Stimulated activated CD4-positive, alpha-beta T cell treated with anti-CD3 and anti-CD28 coated beads, Interleukin-1b, Interleukin-23, amount 100 ng/mL, for 1 hour (primary cell): ENCODE measurements at places on chromosomes 4 and X.
A peak's percentile ranks its signal among the peaks of the same experiment; 100 is the strongest.

DNA sequence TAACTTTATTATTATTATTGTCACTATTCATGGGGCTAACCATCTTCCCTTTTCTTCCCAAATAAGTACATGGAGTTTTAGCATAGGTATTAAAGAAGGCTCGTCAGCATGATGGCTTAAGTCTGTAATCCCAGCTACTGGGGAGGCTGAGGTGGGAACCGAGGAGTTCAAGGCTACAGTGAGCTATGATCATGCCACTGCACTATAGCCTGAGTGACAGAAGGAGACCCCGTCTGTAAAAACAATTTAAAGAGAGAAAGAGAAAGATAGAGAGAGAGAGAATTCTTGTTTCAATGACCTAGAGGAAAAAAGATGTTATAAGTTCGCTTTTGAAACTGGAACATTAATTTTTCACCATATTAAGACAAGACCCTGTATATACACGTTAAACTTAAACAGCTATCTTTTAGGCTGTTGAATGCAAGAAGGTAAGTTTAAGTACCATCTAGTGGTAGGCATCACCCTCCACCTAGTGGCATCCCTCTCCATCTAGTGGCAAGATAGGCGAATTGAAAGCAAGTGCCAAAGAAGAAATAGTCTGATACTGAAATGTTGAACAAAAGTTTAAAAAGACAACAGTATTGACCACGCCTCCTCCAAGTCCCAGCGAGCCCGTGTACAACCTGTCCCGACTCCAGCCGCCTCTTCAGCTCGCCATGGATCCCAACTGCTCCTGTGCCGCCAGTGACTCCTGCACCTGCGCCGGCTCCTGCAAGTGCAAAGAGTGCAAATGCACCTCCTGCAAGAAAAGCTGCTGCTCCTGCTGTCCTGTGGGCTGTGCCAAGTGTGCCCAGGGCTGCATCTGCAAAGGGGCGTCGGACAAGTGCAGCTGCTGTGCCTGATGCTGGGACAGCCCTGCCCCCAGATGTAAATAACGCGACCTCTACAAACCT lies 26.0 kb upstream of the YTHDC1 start:
- no peak for DNase-seq

GRCh38 chr4:157221426-157221894 lies 932 bp downstream of the GRIA2 start:
- no peak for DNase-seq

DNA sequence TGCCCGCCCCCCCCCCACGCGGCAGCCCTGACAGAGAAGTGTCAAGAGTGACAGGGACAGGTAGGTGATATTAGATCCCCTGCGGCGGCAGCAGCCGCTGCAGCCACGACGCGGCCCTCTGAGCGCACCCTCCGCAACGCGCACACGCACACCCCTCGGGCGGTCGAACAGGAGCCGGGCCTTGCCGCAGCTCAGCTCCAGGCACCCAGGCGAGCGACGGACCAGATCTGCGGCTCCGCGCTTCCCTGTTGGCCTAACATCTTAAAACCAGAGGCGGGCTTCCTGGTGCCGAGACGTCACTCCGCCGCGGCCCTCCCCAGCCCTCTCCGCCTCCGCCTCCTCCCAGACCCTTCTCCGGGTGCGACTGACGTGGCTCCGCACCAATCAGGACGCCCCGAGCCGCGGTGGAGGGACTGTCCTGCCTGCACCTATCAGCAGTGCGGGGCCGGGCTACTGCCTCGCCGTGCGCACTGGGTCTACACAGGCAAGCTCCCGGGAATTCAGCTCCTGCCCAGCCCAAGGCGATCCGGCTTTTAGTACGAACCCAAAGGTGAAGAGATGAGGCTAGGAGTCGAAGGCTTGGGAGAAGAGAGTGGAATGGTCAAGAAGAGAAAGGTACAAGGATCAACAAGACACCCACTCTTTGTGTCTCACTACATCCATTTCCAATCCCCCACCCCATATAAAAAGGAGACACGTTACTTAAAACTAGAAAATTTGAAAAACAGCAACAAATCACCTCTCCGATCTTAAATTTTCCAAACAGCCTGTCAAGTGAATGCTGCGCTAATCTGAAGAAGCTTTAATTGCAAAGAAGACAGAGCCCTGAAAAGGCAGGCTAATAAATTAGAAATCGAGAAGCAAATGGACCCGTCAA lies at the start of gene PITX2:
Gene PITX2 (minus strand): TSS at position 237 of the 877 bp plus-strand sequence. CDS start 617 bp downstream, outside the sequence.
- DNase-seq: no peak

DNA sequence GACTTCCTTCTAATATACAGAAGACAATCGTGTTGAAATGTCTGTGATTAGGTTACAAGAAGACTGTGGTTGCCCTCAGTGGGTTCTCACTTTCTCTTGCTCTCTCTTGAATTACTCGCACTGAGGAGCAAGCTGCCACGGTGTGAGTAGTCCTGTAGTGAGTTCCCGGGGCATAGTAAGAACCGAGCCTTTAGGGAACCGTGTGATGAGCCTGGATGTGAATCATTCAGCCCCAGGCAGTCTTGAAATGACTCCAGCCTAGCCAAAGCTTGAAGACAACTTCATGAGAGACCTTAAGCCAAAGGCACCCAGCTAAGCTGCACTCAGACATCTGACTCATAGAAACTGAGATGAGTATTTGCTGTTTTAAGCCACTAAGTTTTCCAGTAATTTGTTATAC lies 292.7 kb downstream of the SPOCK3 start:
- no peak for DNase-seq

DNA sequence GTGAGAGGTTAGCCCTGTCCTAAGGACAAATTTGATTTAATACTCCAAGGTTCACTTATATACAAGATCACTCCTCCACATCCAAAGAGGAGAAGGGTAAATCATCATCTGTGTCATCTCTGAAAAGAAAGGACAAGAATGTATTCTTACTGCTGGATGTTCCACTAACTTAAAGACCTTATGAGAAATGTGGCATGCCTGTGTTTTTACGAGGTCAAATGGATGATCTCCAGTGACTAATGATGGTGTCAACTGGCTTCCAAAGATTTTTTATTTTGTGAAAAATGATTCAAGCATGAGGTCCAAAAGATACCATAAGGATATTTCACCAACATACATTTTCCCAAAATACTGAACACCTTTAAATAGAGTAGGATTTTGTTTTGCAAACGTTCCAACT lies 143.4 kb downstream of the PTCHD1 start:
- DNase-seq: no peak

DNA sequence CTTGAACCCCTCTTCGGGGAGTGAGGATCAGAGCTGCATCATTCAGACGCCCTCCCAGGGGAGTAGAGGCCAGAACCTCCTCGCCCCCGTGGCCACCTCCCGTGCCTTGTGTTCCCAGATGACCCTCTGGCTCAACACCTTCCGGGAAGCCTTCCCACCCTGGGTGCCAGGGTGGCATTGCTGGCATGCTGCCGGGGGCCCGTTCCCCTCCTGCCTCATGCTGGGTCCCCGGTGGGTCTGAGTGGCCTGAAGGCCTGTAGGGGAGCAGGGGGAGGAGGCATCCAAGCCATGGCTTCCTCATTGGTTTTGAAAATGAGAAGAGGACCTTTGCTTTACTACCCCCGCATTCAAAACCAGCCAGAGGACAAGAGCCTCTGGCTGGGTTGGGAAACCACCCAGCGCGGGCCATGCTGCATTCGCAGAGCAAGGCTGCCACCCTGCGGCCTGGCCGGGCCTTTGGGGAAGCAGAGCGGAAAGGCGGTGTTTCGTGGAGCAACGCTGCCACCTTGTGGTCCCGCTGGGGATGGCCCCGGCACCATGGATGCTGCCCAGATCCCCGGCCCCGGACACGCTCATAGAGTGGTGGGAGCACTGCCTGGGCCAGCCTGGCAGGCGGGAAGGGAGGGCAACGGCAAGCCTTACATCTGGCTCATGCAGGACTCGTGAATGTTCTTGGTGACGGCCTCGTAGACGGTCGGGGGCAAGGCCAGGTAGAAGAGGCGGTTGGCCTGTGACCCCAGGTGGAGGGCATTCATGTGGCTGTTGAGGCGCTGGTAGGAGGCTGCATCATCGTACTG lies 11.9 kb downstream of the G6PD start:
- DNase-seq: peak; percentile 69

- no peak for DNase-seq
These were observed 23.9 kb downstream of the TBC1D19 start for GRCh38 chr4:26607776-26608175.

DNA sequence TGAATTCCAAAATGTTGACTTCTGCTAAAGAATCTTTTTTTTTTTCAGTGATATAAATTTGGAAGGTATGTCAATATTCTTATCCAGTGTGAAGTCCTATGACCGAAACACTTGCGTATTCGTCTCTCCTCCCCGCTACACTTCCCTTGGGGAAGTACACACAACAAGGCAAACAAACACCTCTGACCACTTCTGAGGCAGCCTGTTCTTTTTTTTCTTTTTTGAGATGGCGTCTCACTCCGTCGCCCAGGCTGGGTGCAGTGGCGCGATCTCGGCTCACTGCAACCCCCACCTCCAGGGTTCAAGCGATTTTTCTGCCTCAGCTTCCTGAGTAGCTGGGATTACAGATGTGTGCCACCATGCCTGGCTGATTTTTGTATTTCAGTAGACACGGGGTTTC lies 78.1 kb upstream of the DHRSX start:
- DNase-seq: no peak

- no peak for DNase-seq
These were observed 3.5 kb downstream of the SERPINA7 start for GRCh38 chrX:106035064-106035463.

DNA sequence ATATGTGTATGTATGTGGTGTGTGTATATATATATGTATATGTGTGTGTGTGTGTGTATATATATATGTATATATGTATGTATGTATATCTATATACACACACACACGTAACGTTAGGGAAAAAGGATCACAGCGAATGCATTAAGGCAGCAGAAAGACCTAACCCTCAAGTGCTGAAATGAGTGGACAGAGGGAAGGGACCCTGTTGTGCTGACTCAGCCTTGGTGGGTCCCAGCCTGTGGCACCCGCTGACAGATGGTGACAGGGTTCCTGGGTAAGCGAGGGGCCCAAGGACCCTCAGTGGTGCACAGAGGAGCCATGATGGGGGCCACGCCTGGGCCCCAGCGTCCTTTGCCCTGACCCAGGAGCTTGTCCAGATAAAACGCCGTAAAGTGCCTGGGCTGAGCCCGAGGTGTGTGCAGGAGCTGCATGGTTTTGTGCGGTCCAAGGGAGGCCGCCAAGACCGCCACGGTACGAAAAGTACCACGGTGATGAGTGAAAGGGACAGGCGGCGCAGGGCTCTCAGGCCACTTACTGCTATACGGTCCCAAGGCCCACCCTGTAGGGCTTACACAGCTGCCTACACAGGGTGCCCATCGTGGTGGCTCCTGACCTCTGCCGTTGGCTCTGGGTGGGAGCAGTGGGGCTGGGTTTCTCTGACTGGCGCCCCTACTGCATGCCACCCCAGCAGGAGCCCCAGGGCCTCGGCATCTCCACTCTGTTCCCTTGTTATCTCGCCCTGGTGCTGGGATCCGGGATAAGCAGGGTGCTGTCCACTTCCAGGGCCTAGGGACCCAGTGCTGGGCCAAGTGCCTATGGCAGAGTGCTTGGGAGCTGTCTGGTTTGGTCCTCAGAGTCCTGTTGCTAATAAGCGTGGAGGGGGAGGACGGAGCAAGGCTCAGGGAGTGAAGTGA lies 10.0 kb downstream of the SH3BP2 start:
- no peak for DNase-seq

DNA sequence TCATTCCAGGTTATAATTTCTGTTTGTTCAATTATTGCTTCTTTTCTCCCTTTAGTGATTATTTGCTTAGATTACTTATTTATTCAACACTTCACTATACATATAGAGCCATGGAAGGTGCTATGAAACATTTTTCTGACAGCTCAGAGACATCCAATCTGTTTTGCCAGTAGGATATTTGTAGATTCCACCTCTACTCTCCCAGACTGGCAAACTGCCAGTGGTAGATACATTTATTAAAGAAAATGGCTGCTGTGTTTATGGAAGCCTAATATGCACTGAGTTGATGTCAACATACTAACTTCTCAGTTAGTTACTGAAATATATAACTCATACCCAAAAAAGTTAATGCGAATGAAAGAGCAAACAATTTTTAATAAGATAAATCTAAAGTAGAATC lies 348.6 kb downstream of the TRAM1L1 start:
- DNase-seq: no peak

DNA sequence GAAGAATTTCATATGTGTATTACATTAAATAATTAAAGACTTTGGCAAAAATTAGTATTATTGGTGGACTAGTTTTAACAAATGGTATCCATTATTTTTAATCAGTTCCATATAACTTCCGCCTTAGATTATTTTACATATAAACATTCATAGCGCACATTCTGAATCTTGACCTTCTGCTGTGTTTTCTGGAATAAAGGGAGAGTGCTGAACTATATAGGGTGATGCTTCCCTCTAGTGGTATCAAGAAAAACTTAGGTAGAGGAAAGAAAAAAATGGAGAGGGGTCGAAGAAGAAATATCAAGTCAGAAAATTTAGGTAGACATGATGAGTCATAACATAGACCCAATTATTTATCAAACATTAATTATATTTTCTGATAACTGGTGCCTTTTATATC lies 155.6 kb upstream of the PACRGL start:
- DNase-seq: no peak

- no peak for DNase-seq
These were observed 754 bp upstream of the KLF3 start for GRCh38 chr4:38663090-38663800.

DNA sequence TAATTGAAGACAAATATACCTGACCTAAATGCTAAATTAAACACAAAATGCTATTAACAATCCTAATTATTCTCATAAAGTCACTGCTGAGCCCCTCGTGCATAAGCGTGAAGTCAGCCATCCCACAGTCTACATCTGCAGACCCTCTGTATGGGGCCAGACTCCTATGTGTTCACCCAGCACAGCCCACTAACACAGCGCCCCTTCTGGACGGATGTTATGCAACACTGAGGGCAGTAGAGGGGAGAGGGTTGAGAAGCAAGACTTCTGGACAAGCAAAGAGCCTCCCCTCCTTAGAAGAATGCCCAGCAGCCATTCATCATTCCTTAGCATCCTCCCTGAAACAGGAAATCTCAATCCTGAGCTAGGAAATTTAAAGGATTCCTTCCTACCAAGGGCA lies 7.9 kb downstream of the TRPC3 start:
- DNase-seq: no peak

DNA sequence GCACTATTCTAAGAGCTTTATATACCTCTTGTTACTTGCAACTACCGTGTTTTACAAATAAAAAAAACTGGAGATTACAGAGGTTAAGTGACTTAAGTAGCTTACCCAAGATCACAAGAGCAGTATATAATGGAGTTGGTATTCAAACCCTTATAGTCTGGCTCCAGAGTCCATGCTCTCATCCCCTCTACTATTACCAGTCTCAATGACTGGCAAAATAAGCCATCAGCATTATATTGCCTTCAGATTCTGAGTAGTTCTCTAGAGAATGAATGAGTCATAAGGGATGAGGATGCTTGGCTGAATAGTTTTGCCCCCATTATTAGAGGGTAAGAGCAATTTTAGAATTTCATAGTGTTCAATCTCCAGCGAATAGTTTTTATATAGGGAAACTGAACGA lies 170.1 kb upstream of the ATOH1 start:
- no peak for DNase-seq

GRCh38 chrX:18664947-18665346 lies 7.0 kb downstream of the RS1 start:
- DNase-seq: no peak

- no peak for DNase-seq
These were observed 560.3 kb downstream of the GRID2 start for GRCh38 chr4:92864096-92864495.

- no peak for DNase-seq
These were observed 406.7 kb downstream of the MAPK10 start for GRCh38 chr4:85952972-85953650.

GRCh38 chrX:154396973-154397887 lies 947 bp upstream of the RPL10 start:
- DNase-seq: peak; percentile 39

- no peak for DNase-seq
These were observed 161.0 kb upstream of the S100G start for GRCh38 chrX:16488959-16489358.
